ENCODE measurements at places on chromosomes 7 and 10.

GRCh38 chr7:155276800-155277375 lies 20.8 kb upstream of the INSIG1 start:
- no peak for DNase-seq

DNA sequence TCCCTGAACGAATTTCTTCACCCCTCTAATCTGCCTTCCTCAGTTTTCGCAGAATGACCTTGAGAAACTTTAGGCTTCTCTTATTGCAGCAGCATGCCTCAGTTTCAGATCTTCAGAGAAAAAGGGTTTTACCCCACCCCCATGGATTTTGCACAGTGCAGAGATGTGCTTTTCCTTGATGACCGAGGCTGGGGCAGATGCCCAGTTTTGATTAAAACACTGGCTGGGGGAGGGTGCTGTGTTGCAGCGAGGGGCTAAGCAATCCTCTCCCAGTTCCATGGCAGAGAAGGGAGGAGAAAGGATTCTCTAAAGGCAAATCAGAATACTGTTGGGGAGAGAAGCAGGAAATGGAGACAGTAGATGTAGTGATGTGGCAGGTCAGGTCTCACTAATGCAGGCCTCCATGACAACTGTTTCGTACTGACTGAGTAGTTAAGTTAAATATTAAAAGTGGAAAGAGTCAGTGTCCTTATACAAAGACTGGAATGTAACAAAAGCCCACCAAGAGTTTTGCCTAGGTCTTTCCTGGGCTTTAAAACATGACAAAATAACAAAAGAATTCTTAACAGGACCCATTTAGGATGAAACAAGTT lies 50.8 kb upstream of the PDZD8 start:
- no peak for DNase-seq

- DNase-seq, result no peak
These were observed 177.3 kb upstream of the PHYHIPL start for GRCh38 chr10:58998924-58999713.

GRCh38 chr7:50341724-50342123 lies 37.2 kb downstream of the IKZF1 start:
- no peak for DNase-seq

DNA sequence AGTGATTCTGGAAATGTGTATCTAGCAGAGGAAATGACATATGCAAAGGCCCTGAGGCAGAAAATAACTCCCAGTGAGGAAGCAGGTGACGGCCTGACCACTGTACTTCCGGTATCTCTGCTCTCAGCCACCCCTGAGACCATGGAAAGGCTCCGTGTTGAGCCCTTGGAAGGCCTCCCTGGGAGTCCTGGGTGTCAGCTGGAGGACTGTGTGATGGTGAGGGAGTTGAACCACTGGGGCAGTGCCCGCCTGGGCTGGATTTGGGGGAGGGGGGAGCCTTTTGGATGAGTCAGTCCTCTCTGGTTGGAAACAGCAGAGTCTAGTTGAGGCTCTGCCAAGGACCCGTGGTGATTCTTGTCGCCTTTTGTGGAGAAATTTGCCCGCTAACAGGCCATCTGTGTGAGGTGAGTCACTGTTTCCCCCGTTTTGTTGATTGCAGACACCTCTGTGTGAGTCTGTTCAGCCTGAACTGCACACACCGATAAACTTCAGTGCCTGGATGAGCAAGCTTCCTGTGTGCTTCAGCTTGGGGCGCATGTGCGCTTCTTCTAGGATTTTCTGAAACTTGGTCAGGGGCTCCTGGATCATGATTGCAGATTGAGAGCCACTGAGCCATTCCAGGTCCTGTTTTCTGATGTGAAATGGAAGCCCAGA lies 98.6 kb downstream of the GRK5 start:
- peak; percentile 81 for DNase-seq

DNA sequence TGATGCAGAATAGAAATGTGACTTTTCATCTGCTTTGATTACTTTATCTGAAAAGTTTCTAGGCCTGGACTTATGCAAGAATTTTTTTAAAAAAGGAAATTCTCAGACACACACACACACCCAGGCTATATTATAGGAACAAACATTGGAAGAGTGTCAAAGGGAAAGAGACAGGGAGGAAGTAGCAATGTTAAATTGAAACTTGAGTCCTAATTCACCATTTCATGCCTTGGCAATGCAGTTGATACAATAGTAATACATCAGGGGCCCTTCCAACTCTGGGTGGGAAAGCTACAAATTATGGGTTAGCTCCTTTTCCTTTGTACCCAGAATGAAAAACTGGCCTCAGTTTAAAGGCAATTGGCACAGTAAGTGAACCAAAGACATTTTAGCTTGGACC lies 258.0 kb upstream of the LYZL1 start:
- no peak for DNase-seq

DNA sequence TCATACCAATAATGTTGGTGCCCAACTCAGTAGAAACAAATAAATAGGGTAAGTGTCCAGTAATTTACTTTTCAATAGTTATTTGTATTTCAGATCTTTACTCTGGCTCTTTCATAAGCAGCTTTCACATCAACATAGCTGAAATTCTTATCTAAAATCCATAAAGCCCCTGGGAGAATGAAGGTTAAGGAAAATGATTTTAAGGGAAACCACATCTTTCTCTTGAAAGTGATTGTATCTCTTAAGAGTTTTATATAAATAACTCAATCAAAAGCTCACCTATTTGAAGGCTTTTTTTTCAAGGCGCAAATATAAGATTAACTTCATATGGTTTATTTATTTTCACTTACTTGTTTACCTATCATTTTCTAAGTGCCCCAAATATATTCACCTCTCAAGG lies 324.4 kb downstream of the HGF start:
- DNase-seq, result no peak

GRCh38 chr10:784403-785088 lies 95.1 kb upstream of the DIP2C start:
- no peak for DNase-seq

DNA sequence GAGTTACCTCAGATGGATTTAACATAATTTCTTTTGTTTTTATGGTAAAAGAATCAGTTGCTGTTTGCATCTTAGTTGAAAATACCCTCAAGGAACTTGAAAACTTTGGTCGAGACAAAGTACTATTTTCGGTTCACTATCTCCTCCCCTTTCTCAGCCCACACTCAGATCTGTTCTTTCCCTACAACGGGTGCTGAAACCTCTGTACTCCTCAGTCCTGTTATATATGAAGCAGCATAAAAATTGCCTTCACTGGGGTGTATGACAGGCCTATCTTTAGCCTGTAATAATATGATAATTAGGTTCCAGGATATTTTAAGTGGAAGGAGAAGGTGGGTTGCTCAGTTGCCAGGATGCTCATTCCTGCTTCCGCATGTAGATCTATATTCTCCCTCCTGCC lies 105.2 kb upstream of the NOBOX start:
- no peak for DNase-seq

- DNase-seq, result peak; percentile 70
These were observed 42.8 kb downstream of the FOXL3 start for GRCh38 chr7:332646-333392.

- no peak for DNase-seq
These were observed 247.4 kb downstream of the KIAA1217 start for GRCh38 chr10:24456322-24456721.

GRCh38 chr10:101693978-101694673 lies 844 bp downstream of the FBXW4 start:
- DNase-seq, result peak; percentile 69

- no peak for DNase-seq
These were observed 82.9 kb downstream of the SEMA3D start for GRCh38 chr7:85103962-85104361.

DNA sequence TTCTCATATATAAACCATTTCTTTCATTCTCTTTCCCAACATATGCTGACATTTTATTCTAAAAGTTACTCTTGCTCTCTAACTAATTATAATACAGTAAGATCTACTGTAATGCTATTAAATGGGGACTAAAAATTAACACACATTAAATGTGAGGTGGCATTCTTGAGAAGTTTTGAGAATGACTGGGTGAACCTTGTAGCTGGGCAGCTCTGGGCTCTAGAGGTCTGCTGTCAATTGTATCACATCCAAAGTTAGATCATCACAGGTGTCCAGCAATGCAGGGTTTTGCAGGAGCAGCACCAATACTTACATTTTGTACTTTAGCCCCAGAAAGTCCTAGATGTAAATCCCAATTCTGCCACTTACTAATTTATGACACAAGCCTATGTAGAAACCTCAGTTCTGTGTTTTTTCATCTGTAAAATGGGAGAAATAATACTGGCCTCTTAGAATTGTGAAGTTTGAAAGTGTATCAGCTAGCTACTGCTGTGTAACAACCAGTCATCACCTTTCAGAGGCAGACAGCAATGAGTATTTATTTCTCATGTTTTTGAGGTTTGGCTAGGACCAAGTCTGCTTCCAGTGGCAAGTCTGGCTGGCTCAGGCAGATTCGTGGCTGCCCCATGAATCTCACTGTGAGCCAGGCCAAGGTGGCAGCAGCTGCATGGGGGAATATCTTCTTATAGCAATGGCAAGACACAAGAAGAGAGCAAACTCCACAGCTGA lies 79.6 kb upstream of the EMX2 start:
- no peak for DNase-seq

- no peak for DNase-seq
These were observed 66.2 kb upstream of the MXI1 start for GRCh38 chr10:110141185-110141584.

DNA sequence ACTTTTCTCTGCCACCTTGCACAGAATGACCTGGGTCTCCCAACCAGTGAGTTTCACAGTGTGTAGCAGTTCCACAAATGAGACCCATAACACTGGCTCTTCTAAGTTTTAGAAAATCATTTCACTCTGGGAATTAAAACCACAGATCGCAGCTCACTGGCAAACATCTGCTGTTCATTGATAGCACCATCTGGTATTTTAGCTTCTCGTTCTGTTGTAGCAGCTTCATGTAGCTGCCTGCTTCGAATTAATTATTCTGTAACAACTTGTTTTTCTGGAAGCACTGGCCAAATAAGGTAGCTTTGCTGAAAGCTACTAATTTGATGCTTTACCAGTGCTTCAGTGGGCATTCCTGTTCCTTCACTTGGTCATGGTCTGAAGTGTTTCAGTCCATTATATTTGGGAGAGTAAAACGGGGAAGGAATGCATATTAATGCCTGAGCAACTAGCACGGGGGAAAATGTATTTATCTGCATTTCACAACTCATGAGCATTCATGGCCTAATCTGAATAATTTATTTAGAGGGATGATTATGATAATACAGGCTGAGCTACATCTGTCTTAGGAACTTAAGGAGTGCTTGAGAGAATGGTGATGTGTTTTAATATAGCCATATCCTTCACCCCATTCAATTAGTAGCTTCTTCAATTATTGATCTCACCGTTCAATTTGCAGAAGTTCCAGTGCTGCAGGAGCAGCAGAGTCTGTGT lies 447.4 kb downstream of the XPNPEP1 start:
- DNase-seq, result no peak

- no peak for DNase-seq
These were observed 28.7 kb downstream of the PRSS2 start for GRCh38 chr7:142799437-142799835.

DNA sequence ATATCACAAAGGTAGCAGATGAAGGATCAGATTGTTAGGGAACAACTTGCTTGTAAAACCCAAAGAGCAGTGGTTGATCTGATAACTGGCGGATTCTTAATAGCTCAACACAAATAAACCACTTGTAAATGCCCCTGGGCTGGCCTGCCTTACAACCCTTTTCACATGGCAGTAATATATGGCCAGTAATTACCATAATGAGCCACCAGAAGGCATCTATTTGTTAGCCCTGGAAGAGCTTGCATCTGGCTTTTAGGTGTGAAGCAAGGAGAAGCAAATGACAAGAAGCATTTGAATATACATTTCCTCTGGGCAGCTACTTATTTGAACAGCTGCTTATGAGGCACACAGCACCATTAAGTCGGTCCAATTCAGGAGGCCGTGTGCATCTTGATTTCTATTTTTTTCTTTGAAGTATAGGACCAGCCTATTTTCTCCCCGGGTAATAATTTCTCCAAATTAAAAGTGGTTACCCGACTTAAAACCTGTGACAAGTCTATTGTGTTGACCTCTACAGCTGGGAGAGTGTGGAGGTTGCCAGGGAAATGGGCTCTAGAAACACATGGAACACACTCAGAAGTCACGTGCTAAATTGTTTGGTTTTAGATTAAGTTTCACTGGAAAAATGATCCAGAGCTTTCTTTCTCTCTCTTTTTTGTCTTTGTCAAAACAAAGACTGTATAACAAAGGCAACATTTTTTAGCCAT lies 113.4 kb downstream of the SEM1 start:
- no peak for DNase-seq

DNA sequence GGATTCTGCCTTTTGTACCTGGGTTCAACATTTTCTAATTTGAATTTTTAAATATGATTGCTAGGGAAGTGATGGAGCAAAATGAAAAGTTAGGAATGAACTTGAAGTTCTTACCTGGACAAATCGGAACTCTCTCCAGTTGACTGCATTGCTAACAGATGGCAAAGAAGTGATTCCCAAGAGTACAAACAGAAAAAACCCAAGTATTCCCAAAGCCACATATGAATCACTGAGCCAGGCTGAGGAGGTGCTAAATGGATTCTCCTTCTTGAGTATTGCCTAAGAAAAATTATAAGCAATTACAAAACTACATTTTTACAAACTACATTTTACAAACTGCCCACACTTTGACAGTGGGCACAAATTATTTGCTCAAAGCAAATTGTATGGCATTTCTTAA lies 25.9 kb downstream of the STEAP4 start:
- DNase-seq, result no peak

DNA sequence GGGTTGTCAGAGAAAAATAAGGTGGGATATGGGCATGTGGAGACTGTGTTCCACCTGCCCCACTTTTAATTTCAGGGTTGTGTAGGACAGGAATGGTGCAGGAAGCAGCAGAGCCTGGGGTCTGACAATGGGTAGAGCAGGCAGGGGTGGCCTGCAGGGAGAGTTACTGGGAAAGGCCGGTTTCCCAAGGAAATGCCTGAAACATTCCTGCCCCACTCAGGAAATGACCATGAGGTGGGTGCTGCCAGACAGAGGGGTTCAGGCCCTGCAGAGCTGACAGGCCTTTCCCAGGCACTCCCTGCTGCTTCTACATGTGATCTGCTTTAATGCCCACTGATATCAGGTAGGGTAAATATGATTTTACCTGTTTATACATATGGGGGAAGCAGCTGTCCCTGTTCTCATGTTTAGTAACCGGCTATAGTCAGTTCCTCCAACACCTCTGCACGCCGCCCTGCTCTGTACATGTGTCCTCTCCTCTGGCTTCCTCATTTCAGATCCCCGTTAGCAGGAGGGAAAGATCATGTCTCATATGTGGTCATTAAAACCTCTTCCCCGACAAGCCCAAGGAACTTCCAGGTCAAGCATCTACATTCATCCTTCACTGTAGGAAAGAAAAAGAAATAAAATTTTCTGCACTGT lies 118.6 kb upstream of the PRSS58 start:
- no peak for DNase-seq

All from germinal center (tissue), 1 donor.